ENCODE measurements at places on chromosomes 16 and 17.

- H3K4me3 ChIP-seq = no peak overlapping the region
- no peak for DNase-seq
- no peaks in the 10 kb centered on the region for H3K27me3 ChIP-seq
- H3K27ac ChIP-seq = no peak overlapping the region
- no peaks in the 10 kb centered on the region for H3K4me1 ChIP-seq
These were observed 29.1 kb upstream of the ERN1 start for GRCh38 chr17:64158831-64159590.

GRCh38 chr16:58848662-58849002, 114.5 kb upstream of the GOT2 start:
- no peak for DNase-seq
- H3K4me3 ChIP-seq = no peak overlapping the region
- peaks cover 23% of the 10 kb centered on the region for H3K27me3 ChIP-seq
- no peak overlapping the region for H3K27ac ChIP-seq
- H3K4me1 ChIP-seq = no peaks in the 10 kb centered on the region
- no peaks in the 10 kb centered on the region for H3K36me3 ChIP-seq

DNA sequence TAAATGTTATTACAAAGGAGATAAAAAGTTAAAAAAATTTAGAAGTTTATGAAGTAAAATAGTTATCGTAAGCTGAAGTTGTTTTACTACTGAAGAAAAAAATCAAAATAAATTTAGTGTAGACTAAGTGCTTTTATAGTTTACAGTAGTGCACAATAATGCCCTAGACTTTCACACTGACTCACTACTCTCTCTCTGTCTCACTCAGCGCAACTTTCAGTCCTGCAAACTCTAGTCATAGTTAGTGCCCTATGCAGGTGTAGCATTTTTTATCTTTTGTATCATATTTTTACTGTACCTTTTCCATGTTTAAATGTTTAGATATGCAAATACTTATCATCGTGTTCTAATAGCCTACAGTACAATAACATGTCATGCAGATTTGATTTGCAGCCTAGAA, 17.7 kb upstream of the TOM1L1 start:
- DNase-seq = no peak
- peaks cover 7% of the 10 kb centered on the region for H3K27me3 ChIP-seq
- no peak overlapping the region for H3K4me3 ChIP-seq
- no peaks in the 10 kb centered on the region for H3K4me1 ChIP-seq

DNA sequence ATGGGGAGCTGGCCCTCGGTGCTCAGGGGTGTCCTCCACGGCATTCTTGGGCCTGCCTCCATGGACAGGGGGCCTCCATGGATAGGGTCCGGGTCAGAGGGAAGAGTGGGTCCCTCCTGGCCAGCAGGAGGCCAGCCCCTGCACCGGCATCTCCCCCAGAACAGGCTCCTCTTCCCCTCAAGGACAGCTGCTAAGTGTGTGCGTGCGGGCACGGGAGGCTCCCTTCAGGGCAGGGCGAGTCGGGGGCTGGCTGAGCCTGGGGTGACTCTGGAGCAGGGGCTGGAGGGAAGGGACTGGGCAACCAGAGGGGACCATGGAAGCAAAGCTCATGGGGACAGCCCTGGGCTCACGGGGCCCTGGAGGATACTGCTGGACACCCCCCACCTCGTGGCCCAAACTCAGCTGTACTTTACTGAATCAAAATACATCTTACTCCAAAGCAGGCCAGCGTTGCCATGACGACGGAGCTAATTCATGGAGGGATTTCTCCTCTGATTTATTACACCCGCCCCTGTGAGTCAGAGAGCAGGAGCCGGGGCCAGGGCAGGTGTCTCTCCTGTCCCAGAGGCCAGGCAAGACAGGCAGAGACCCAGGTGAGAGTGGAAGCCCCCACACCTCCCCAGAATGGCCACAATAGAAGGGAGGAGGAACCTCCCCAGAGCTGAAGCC, 2.1 kb downstream of the CASKIN1 start:
- peaks cover 19% of the 10 kb centered on the region for H3K27me3 ChIP-seq
- peaks cover 9% of the 10 kb centered on the region for H3K4me1 ChIP-seq
- no peak overlapping the region for H3K4me3 ChIP-seq

GRCh38 chr17:48478224-48479013, 48.4 kb upstream of the SKAP1 start:
- DNase-seq = no peak
- H3K4me3 ChIP-seq = no peak overlapping the region
- H3K36me3 ChIP-seq = no peaks in the 10 kb centered on the region

- H3K36me3 ChIP-seq = no peaks in the 10 kb centered on the region
- no peak for DNase-seq
- no peak overlapping the region for H3K27ac ChIP-seq
- peaks cover 2% of the 10 kb centered on the region for H3K4me1 ChIP-seq
- H3K4me3 ChIP-seq = no peak overlapping the region
These were observed 20.2 kb downstream of the CCDC42 start for GRCh38 chr17:8724451-8724850.

GRCh38 chr17:37779554-37779953, 34.7 kb upstream of the HNF1B start:
- H3K36me3 ChIP-seq = no peaks in the 10 kb centered on the region
- H3K27ac ChIP-seq = no peak overlapping the region
- H3K4me3 ChIP-seq = no peak overlapping the region
- H3K4me1 ChIP-seq = no peaks in the 10 kb centered on the region

DNA sequence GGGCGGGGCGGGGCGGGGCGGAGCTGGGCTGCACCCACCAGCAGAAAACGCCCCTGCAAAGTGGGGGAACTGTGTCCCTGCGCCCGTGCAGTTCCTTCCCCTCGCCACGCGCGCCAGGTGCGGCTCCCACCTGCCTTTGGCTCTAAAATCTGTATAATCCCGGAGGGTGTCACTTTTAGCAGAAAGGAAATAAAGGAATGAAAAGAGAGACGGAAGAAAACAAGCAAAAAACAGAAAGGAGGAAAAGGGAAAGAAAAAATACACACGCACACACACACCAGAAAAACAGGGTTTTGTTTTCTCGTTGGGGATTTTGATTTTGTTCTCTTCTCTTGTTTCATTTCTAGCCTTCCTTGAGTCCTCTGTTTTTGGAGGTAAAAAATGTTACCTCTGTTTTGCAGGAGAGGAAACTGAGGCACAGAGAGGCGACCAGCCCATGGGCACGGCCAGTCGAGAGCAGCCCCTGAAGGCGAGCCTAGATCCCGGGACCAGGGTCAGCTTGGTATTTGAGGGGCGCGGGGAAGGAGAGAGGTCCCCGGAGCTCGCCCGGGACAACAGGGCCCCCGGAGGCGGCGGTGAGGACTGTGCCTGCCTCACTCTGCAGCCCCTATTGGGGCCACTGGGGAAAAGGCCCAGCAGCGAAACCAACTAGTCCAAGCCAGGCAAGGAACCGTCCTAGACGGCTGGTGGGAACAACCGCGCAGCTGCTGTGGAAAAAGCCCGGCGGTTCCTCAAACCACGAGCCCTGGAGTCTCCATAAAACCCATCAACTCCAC, 594 bp upstream of the CARHSP1 start:
- no peaks in the 10 kb centered on the region for H3K27me3 ChIP-seq
- H3K36me3 ChIP-seq = no peaks in the 10 kb centered on the region
- H3K4me3 ChIP-seq = peak overlapping the region; percentile 93
- peaks cover 55% of the 10 kb centered on the region for H3K4me1 ChIP-seq
- DNase-seq = no peak
- peak overlapping the region; percentile 89 for H3K27ac ChIP-seq

GRCh38 chr16:30069611-30070462, 4.3 kb downstream of the ALDOA start:
- H3K36me3 ChIP-seq = peaks cover 15% of the 10 kb centered on the region
- no peak overlapping the region for H3K4me3 ChIP-seq
- H3K27me3 ChIP-seq = no peaks in the 10 kb centered on the region
- DNase-seq = no peak
- H3K4me1 ChIP-seq = peaks cover 52% of the 10 kb centered on the region

DNA sequence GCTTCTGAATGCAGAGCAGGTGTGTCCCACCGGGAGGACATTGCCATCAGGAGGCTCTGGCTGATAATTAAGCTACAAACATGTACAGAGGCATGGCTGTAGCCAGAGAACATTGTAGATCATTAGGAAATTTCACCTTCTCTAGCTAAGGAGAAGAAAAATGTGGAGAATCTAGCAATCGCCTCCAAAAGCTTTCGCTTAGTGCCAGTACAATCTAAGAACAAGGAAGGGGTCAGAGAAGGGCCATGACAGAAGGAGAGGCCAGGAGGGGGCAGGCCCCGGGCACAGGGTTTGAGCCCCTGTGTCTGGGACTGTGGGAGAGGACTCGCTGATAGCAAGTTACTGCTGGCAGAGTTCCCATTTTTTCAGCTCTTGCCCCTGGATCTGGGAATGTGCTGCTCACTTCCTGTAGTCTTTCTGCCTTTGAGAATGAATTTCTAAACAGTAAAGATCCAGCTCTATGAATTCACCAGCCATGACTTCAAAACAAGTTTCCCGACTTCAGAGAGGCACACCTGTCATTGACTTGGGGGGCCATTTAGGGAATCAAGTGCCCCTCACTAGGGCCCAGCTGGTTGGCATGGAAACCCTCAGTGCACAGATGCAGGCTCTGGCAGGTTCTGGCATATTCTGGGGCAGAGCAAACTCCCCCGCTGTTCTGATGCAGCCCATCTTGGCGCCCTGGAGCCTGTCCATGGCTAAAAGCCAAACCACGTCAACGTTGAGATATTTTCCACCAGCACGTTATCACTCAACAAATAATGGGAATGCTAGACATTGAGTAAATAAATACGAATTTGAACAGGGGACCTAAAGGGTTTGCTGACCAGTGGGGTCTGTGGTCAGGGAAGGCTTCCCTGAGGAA, 59.5 kb upstream of the CACNG4 start:
- H3K36me3 ChIP-seq = no peaks in the 10 kb centered on the region
- no peak overlapping the region for H3K27ac ChIP-seq
- peaks cover 7% of the 10 kb centered on the region for H3K4me1 ChIP-seq
- DNase-seq = no peak
- H3K27me3 ChIP-seq = peaks cover 14% of the 10 kb centered on the region

DNA sequence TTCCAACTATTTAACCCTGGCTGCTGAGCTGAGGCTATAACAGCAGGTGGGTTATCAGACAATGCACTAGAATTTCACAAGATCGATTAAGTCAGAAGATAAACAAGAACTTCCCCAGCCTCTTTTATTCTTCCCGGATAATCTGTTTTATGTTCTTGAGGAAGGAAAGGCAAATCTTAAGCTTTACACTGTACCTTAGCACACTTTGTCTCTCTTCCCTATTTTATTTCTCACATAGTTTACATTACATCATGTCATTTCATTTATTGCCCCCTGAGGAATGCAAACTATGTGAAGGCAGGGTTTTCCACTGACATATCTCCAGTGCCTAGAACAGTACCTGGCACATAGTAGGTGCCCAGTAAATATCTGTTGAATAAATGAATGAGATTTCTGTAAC, 139.6 kb downstream of the SKAP1 start:
- H3K4me1 ChIP-seq = peaks cover 31% of the 10 kb centered on the region
- no peak for DNase-seq
- no peaks in the 10 kb centered on the region for H3K27me3 ChIP-seq

DNA sequence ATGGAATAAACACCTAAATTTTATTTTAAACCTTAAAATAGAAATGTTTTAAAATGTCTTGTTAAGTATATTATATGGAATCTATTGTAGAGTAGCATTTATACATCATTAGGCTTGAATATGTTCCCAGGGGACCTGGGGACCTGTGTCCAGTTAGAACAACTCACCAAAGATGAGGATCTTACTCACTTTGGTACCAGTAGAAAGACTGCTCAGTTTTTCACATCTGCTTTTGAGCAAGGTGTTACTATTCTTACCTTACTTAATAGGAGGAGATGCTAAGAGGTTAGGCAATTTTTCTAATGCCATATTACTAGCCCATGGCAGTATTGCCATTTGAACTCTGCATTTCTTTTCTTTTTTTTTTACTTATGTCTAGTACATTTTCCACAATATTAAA, 14.7 kb downstream of the STXBP4 start:
- H3K27me3 ChIP-seq = no peaks in the 10 kb centered on the region
- no peak overlapping the region for H3K27ac ChIP-seq
- H3K36me3 ChIP-seq = peaks cover 9% of the 10 kb centered on the region
- no peak for DNase-seq
- H3K4me1 ChIP-seq = no peaks in the 10 kb centered on the region
- no peak overlapping the region for H3K4me3 ChIP-seq

GRCh38 chr17:48929812-48930165, 14.9 kb downstream of the SNF8 start:
- H3K27ac ChIP-seq = peak overlapping the region; percentile 39
- peaks cover 9% of the 10 kb centered on the region for H3K36me3 ChIP-seq
- DNase-seq = no peak

GRCh38 chr17:62745806-62746205, 62.3 kb downstream of the MARCHF10 start:
- H3K27ac ChIP-seq = no peak overlapping the region
- H3K27me3 ChIP-seq = no peaks in the 10 kb centered on the region
- DNase-seq = no peak
- no peaks in the 10 kb centered on the region for H3K4me1 ChIP-seq
